ENCODE measurements at places on chromosomes 7 and 10. TPM values are rescaled to one million over a fixed set of nuclear protein-coding genes. Genes with fewer than 3 reads are reported as not detected.

GRCh38 chr10:14116021-14116420 is 214.7 kb downstream of the FRMD4A start:
- no peak for DNase-seq

DNA sequence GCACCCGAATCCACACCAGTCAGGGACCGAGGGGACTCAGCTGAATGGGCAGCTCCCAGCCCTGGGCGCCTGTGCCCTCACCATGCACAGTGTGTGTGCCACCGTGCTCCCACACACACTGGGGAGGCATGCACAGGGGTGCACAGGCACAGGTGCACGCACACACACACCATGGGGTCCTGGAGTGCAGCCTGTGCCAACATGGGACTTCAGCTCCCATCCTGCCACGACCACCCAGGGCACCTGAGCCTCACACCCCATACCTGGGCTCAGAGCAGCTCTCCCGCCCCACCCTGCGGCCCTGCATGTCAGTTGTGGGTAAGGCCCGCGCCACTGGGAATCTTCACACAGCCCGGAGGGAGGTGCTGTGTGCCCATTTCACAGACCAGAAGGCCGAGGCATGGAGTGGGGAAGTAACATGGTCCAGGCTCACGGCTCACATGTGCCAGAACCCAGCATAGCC is 8.0 kb downstream of the ELFN1 start:
- no peak for DNase-seq

DNA sequence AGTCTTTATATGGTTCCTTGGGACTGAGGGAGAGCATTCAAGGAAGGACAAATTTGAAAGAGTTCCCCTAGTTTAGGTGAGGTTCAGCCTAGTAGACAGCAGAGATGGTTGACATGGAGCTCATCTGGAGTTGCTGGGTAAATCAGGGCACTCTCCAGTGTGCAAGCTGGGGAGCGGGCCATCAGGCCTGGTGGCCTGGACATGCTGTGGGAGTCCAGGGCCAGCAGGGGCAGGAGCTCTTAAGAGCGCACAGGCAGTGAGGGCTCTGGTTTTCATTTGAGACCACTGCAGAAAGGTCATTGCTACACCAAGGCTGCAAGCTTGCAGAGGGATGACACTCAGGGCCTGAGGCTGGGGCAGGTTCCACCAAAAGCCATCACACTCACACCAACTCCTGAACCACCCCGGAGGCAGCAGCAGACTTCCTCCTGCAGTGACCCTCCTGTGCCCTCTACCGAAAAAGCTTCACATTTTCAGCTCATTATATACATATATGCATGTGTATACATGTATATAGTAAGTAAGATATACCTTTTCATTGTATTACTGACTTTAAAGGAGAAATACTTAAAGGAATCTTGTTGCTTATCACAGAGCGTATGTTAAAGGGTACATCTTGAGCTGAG is 39.5 kb downstream of the STEAP1B start:
- no peak for DNase-seq

GRCh38 chr7:103686763-103687162 is 240.8 kb upstream of the SLC26A5 start:
- no peak for DNase-seq

- no peak for DNase-seq
Observed at GRCh38 chr10:99341860-99342490, 12.8 kb downstream of the CNNM1 start.

- peak; percentile 63 for DNase-seq
Observed at GRCh38 chr10:35876248-35876647, 234.2 kb upstream of the FZD8 start.

- no peak for DNase-seq
Observed at GRCh38 chr10:130470973-130471372, 334.8 kb downstream of the GLRX3 start.

GRCh38 chr7:142308918-142309317 is 51.1 kb upstream of the PRSS58 start:
- DNase-seq, result no peak

- no peak for DNase-seq
Observed at GRCh38 chr10:110241407-110241806, 34.0 kb downstream of the MXI1 start.

DNA sequence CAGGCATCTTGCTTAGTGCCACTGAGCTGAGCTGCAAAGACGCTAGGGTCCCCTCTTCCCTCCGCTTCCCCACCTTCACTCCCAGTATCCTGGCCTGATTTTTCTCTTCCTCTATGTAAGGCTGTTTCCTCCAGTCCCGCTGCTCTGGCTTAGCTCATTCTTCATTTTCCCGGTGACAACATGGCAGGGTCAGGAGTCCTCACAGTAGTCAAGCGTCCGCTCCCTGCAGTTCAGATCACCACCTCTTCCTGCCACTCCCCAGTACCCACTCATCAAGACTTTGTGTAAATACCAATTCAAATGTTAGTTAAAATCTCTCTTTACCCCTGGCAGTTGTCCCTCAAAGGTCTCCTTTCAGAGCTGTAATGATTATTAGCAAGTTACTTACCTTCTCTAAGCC is 650.4 kb upstream of the CELF2 start:
- DNase-seq, result no peak

DNA sequence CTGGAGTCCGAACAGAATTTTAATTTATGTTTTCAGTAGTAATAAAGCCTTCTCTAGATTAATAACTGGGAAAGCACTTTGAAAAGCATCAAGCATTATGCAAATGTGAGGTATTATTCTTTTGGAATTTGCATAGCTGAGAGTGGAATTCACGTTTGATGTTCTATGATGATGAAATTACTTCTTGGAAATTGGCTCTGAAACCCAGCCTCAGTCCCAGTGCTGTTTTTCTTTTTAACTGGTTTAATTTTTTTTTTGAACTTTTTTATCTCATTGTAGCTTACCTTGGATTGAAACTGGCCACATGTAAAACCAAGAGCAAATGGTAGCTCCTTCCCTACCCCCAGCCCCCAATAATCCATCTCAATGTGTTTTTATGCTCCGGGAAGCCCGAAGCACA is 1.2 kb downstream of the TBXAS1 start:
- DNase-seq, result no peak

- no peak for DNase-seq
Observed at GRCh38 chr7:151900986-151901621, 24.2 kb upstream of the PRKAG2 start.

Gene GNGT1
- not detected for total RNA-seq

Gene OPN1SW
- not detected for total RNA-seq

Gene CARD11
- total RNA-seq, result 31.0 TPM

Gene PILRA
- 0.68 TPM for total RNA-seq

Gene ZNF804B
- not detected for total RNA-seq

Gene TRIM50
- not detected for total RNA-seq

Gene WDR11
- 56.7 TPM for total RNA-seq

All from kidney epithelial cell (primary cell).